GM03348 (cell line): ENCODE measurements at places on chromosomes 2 and 18.

DNA sequence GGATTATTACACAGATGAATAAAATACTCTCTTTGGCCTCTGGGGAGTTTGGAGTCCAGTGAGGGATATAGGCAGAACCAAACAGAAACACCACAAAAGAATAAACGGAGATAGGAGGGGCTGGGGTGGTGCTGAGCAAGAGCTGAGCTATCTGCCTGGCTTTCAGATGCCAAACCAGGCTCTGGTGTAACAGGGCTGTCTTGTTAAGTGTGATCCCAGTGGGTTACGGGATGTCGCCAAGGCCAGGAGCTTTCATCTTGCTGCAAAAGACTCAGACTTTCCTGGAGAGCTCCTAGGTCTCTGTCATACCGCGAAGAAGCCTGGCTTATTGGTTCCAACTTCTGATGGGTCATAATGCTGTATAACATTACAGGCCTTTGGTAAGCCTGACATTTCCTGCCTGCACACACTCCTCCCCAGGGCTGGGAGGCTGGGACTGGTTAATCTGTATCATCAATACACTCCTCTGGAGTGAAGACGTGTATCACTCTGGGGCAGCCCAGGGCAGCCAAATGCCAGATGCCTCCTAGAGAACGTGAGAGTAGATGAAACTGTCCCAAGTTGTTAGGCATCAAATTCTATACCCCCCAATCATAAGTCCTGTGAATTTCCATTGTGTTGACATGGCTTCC is 60.5 kb downstream of the STPG4 start:
- peak; percentile 79 for DNase-seq

- no peak for DNase-seq
Observed at GRCh38 chr18:59546188-59546587, 151.0 kb downstream of the CCBE1 start.

- DNase-seq = no peak
Observed at GRCh38 chr2:11405599-11406266, 60.2 kb downstream of the E2F6 start.

- no peak for DNase-seq
Observed at GRCh38 chr18:23066504-23067039, 68.7 kb upstream of the CABLES1 start.

DNA sequence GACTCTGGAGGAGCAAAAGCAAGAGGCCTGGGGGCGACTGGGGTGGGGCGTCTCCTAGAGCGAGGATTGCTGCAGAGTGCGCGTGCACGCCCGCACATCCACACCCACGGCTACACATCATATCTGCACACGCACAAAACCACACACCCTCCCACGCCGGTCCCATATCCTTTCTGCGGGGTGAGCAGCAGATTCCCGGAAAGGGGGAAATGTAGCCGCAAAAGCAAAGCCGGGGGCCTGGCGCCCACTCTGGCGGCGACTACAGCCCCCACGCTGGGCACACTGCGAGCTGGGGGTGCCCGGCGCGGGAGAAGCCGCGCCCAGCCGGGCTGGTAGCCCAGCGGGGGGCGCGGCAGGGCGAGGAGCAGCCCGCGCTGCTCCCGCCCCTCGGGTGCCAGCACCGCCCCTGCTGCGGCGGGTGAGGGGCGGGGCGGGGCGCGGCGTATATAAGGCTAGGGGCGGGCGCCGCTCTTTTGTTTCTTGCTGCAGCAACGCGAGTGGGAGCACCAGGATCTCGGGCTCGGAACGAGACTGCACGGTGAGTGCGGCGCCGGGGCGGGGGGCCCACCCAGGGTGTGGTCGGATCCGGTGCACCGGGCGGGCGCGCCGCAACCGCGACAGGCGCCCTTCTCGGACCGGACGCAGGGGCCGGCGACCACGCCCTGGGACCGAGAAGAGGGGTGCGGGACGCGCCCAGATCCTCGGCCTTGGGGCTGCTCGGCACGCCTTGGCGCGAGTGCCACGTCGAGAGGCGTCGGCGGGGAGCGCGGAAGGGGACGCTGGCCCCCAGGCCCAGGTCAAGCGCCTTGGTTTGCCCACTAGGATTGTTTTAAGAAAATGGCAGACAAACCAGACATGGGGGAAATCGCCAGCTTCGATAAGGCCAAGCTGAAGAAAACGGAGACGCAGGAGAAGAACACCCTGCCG is at the start of gene TMSB10:
TSS of gene TMSB10 (plus strand) at position 476 of the 927 bp plus-strand sequence.
- peak; percentile 95 for DNase-seq

GRCh38 chr2:231193216-231193615 is 5.2 kb upstream of the ARMC9 start:
- no peak for DNase-seq

DNA sequence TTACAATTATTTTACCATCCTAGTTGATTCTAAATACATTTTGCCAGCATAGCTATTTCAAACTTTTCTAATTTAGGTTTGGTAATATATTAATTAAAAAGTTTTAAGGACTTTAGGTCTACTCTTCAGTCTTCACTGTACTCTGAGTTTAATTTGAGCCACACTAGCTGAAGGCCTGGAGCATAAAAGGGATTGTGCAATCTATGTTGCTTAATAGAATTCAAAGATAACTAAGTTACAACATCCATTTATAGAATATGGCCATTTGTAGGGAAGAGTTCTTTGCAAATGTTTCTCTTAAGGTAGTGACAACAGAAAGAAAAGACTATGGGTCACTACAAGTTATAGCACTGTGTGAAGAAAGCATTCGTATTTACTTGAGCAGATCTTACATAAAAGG is 702.2 kb upstream of the NRXN1 start:
- DNase-seq = peak; percentile 30

- no peak for DNase-seq
Observed at GRCh38 chr2:47336259-47337238, 66.4 kb upstream of the MSH2 start.

- no peak for DNase-seq
Observed at GRCh38 chr2:182937870-182938269, 71.4 kb upstream of the FRZB start.

DNA sequence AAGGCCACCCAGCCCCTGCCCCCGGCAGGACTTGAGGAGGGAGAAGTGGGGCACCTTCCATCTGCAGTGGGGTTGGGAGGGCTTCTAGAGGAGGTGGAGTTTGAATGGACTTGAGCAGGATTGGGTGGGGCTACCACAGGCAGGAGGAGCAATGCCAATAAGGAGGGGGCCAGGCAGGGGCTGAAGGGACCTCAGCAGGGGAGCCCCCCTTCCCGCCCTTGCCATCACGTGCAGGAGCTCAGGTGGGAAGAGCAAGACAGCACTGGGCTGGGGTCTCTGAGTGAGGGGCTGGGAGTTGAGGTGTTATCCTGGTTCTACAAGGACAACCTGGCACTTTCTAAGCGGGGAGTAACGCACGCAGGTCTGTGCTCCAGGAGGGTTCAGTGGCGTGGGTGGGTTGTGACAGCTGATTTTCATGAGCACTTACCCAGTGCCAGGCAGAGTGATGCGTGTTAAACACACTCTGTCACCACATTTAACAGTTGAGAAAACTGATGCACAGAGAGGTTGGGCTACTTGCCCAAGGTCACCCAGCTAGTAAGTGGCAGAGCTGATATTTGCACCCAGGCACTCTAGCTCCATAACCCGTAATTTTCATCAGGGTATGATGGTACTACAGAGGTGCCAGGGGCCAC is 4.8 kb downstream of the CHRND start:
- DNase-seq = no peak

DNA sequence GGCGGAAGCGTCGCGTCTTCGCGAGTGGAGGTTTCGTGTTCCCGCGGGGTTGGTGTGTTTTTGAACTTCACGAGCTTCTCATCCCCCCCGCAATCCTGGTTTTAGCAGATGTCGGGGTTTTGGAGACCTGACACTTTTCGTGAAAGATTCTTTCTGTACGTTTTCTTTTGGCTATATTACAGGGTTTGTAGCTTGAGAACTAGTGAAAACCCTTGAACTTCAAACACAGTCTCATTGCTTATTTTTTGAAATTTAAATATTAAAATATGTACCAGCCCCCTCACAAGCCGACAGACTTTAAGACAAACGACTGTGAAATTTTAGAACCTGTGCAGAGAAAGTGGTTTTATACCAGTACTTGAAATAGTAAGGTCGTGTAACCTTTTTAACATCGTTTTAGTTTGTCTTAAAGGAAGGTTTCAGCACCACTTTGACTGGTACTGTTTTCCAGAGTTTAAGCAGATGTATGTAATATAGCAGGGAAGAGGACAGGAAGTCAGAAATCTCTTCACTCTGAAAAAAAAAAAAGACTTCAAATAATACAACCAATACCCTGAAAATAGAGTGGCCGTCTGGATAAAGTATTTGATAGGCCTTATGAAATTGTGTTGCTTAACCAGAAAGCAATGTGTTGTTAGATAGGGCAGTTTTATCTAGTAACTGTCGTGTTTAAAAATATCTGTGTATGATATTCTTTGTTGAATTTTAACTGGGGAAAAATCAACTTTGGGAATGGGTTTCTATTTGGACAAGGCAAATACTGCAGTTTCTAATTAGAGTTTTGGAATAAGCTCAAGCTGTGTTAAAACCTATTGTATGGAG is 1.4 kb downstream of the SPATS2L start:
- peak; percentile 11 for DNase-seq

GRCh38 chr2:96965781-96966514 is 20.4 kb downstream of the FAM178B start:
- DNase-seq = no peak

DNA sequence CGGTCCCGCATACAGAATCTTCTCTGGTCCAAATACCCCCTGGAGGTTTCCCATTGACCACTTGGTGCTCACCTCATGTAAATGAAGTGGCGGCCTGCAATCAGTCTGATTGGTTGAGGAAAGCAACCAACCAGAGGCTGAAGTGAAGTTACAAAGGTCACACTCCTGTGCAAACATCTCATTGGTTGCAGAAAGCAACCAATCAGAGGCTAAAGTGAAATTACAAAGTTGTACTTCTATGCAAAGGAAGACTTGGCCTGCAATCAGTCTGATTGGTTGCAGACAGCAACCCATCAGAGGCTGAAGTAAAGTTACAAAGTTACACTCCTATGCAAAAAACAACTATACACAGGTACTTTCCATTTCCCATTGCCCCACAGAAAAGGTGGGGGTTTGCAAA is 2.5 kb upstream of the SP100 start:
- DNase-seq = no peak

DNA sequence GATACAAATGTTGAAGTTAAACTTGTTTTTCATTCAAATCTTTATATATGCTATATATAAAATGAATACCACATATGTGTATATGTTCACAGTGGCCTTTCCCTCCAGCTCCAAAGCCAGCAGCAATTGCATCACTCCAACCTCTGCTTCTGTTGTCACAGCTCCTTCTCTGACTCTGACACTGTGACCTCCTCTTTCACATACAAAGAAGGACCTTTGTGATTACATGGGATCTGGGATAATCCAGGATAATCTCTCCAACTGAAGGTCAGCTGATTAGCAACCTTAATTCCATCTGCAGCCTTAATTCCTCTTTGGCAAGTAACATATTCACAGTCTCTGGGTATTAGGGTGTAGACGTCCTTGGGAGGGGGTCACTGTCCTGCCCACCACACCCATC is 8.4 kb downstream of the FLACC1 start:
- no peak for DNase-seq

DNA sequence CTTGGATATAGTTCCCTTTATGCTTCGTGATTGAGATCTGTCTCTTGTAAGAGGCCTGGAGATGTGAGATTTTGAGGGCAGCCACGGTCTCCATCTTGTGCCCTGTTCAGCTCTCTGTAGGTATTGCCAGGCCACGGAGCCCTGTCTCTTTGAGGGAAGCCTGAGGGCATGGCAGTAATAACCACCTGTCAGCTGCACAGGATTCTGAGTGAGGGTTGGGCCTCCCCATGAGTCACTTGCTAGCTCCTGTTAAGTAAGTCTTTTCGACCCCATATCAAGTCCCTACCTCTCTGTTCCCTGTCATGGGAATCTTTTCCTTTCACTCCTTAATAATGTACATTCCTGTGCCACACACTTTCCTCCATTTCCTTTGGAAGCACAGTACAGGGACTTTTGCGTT is 20.4 kb downstream of the LYPD6B start:
- no peak for DNase-seq

DNA sequence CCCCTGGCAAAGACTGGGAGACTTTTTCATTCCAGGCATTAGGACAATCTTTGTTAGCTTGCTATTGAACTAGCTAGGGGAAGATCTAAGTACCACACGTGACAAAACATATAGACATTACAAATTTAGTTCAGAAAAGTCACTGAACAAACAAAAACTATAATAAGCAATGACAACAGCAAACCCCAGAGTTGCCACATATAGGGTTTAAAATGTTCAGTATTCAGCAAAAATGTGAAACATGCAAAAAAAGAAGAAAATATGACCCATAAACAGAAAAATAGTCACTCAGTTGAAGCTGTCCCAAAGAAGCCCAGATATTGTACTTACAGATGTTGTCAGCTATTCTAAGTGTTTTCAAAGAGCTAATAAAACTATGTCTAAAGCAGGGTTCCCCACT is 431.1 kb upstream of the CDH2 start:
- no peak for DNase-seq

- peak; percentile 67 for DNase-seq
Observed at GRCh38 chr2:144524118-144525009, 4.4 kb upstream of the ZEB2 start.

GRCh38 chr2:190705280-190705679 is 56.4 kb downstream of the NAB1 start:
- DNase-seq = no peak

DNA sequence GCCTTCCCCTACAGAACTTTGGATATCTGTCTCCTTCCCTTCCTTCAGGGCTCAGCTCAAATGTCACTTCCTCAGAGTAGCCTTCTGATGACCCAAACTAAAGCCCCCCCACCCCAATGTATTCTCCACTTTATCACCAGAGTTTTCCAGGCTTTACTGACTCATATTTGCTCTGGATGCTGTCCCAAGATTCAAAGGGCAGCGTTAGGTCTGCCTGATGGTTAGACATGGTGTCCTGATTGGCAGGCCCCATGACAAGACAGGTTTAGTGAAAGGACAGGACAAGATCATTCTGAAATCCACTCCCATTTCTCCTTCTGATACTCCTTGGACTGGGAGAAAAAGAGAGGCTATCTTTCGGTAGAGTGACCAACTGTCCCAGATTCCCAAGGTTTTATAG is 22.6 kb upstream of the RPIA start:
- DNase-seq = no peak

GRCh38 chr2:236764716-236765115 is 195.1 kb downstream of the ACKR3 start:
- no peak for DNase-seq

GRCh38 chr2:101679801-101680487 is 17.6 kb upstream of the MAP4K4 start:
- no peak for DNase-seq

GRCh38 chr18:48195787-48196186 is 213.4 kb downstream of the ZBTB7C start:
- DNase-seq = no peak

- DNase-seq = no peak
Observed at GRCh38 chr2:240724431-240724830, 32.8 kb downstream of the AQP12A start.

GRCh38 chr18:8699948-8700347 is 5.4 kb upstream of the MTCL1 start:
- DNase-seq = peak; percentile 31
